ENCODE measurements at places on chromosomes 6 and 20.

DNA sequence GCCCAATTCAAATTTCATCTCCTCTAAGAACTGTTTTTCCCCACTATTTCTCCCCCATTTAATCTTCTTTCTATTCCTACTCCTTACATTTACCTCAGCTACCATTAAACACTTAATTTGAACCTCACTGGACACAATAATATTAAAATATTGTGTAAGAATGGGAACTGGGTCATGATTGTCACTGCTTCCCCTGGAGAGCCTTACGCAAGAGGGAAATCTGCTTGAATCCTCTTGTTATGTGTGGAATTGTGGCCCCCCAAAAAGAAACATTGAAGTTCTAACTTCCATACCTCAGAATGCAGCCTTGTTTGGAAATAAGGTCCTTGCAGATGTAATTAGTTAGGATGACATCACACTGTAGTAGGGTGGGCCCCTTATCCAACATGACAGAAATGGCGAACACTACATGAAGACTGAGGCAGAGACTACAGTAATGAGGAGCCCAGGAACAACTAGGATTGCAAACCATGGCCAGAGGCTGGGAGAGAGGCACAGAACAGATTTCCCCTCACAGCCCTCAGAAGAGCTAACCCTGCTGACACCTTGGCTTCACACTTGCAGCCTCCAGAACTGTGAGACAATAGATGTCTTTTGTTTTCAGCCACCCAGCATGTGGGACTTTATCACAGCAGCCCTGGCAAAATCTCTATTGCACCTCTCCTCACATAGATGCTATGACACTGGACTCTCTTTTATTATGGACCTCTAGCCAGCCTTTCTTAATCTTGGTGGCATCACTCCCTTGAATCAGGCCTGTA, 29.9 kb downstream of the HIVEP2 start:
- DNase-seq: no peak

DNA sequence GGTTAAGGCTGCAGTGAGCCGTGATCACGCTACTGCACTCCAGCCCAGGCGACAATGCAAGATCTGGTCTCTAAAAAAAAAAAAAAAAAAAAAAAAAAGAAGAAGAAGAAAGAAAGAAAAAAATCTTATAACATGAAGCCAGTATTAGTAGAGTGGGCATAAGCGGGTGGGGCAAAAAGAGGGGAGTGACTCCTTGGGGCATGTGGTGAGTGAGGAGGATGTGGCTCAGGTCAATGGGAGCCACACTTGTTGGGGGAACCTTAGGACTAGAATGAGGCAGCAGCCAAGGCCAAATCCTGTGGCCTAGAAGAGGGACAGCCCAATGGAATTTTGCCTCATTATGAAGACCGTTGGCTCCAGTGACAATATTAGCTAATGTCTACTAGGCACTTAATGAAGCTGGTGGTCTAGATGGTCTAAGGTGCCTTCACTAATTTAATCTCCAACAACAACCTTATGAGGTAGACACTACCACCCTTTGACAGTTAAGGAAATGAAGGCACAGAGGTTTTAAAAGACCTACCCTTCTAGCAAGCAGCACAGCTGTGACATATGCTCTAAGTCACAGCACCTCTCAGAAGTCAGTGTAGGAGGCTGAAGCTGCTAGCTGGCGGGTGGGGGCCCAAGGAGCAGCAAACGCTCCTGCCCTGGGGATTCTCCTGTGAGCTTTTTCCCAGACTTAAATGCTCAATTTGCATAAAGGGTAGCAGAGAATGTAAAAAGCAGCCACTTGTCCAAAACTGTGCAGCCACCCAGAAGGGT, 23.6 kb upstream of the ARMC12 start:
- DNase-seq: no peak

- DNase-seq: peak; percentile 62
Measured at GRCh38 chr6:30682143-30683117, 4.0 kb downstream of the PPP1R18 start.

- DNase-seq: no peak
Measured at GRCh38 chr6:80544976-80545722, 438.7 kb downstream of the BCKDHB start.

DNA sequence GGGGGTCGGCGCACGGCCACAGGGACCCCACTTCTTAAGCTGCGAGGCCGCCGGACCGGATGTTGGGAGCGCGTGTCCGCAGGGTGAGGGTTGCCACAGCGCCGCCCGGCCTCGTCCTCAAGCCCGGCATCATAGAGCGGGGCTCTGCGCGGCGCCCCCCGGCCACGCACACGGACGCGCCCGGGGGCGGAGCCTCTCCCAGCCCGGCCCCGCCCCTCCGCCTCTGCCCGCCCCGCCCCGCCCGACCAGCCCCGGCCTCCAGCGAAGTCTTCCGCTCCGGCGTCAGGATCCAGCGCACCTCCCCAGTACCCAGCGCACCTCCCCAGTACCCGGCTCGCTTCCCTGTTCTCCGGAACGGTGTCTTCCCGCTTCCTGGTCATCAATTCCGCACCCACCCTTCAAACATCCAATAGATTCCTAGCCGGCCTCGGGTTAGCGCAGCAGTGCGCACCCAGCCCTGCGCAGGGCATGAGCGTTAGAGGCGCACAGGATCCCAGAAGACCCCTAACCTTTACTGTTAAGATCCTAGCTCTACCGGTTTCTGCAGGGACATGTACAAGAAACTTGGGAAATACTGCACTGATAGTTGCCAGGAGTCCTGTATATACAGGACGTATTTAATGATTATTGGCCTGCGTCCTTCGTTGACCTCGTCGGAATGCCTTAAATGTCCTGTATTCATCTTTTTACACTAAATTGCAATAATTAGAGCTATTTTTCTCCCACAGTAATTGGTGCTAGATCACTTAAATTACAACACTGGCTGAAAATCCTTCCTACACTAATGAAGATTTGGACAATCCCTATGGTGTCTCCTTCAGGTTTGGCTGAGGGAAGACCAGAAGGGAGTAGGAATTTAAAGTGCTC, 535 bp upstream of the DNAAF9 start:
- DNase-seq: no peak

DNA sequence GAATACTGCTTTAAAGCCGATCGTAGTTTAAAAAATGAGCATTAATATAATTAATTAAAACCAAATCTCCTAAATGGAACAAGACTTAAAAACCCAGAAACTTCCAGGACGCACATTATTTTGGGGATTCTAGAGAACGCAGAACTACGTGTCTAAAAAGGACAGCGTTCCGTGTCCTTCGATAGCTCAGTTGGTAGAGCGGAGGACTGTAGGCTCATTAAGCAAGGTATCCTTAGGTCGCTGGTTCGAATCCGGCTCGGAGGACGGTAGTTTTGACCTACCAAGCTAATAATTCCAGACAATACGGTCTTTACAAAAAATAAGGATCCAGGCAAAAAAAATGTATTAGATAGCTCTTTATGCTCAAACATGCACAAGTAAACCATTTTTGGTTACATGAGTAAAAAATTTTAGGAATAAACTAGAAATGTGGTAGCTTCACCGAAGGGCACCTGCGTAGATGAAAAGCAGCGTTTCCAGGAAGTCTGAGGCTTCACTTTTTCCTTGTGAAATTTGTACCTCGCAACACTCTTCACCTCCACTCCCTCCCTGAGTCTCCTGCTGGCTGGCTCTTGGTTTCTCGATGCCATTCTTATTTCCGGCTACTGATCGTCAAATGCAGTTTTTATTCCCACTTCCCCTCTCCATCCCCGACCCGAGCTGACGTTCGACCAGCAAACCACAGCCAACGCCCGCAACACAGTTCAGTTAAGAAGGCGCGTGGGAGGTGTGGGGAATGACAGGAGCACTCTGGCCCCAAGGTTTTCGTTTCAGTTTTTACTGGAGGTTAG, 19.6 kb upstream of the ABT1 start:
- no peak for DNase-seq

DNA sequence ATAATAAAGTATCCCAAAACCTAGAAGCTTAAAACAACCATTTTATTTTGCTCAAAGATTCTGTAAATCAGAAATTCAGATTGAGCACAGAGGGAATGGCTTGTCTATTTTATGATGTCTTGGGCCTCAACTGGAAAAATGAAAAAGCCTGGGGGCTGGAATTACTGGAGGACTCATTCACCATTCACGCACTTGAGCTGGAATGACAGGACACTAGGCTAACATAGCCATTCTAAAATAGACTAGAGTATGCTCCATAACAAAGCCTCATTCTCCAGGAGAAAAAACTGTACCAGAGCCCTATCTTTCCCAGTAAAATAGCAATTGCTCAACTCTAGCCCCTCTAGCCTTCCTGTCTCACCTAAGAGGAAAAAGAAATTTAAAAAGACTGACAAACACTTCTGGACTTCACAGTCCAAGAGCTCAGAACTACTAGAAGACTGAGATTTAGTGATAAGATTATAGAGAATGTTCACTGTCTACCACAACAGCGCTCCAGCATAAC, 145.4 kb upstream of the BTBD3 start:
- DNase-seq: no peak

Data from AG04449 (cell line).